Placental pericyte (primary cell): ENCODE measurements at places on chromosomes 11 and 22. TPM values are rescaled to one million over a fixed set of nuclear protein-coding genes. Genes with fewer than 3 reads are reported as not detected.

The PANX2 gene
- 0.86 and 3.7 TPM in 2 replicates for total RNA-seq

The C11orf65 gene
- total RNA-seq = 0.44 and 0.72 TPM in 2 replicates

The SYT7 gene
- total RNA-seq = 4.6 and 9.7 TPM in 2 replicates

The TRPM5 gene
- total RNA-seq = not detected in 2 replicates

The TUBA8 gene
- 0.43 and 0.66 TPM in 2 replicates for total RNA-seq

The PANX3 gene
- not detected in 2 replicates for total RNA-seq

The SLC37A2 gene
- total RNA-seq = 0.88 and 13.0 TPM in 2 replicates

The PDE3B gene
- 0.14 and 0.66 TPM in 2 replicates for total RNA-seq

The OR8K3 gene
- not detected in 2 replicates for total RNA-seq

The PGA3 gene
- 1.1 TPM in 1 of 2 replicates, not detected in the other for total RNA-seq

The ROBO4 gene
- 0.88 and 2.7 TPM in 2 replicates for total RNA-seq

The OR2D2 gene
- 0.22 and 1.4 TPM in 2 replicates for total RNA-seq

The MRGPRX4 gene
- total RNA-seq = not detected in 2 replicates

The CCDC188 gene
- total RNA-seq = 0.14 TPM in 1 of 2 replicates, not detected in the other

The ARFGAP3 gene
- total RNA-seq = 74.6 and 97.8 TPM in 2 replicates

The TYR gene
- not detected in 2 replicates for total RNA-seq

The SAA4 gene
- not detected in 2 replicates for total RNA-seq

The TIGD3 gene
- total RNA-seq = 0.22 TPM in 1 of 2 replicates, not detected in the other

The GALNT18 gene
- 0.88 and 1.4 TPM in 2 replicates for total RNA-seq

The SCT gene
- total RNA-seq = not detected in 2 replicates

The ACCS gene
- total RNA-seq = 6.8 and 7.2 TPM in 2 replicates

The DERL3 gene
- 0.43 and 9.0 TPM in 2 replicates for total RNA-seq

The GUCY1A2 gene
- total RNA-seq = 0.44 and 1.6 TPM in 2 replicates

The GGT1 gene
- total RNA-seq = 1.7 and 12.0 TPM in 2 replicates

The C1QTNF4 gene
- 0.14 and 0.22 TPM in 2 replicates for total RNA-seq

The APOBEC3F gene
- 2.0 and 2.6 TPM in 2 replicates for total RNA-seq

The CALCA gene
- total RNA-seq = not detected in 2 replicates

The DCUN1D5 gene
- total RNA-seq = 43.5 and 91.5 TPM in 2 replicates

The SHANK3 gene
- total RNA-seq = 1.1 TPM in 2 replicates

The CNTF gene
- 2.4 and 4.9 TPM in 2 replicates for total RNA-seq

The GTSE1 gene
- 0.66 and 26.3 TPM in 2 replicates for total RNA-seq

The VSIG10L2 gene
- total RNA-seq = not detected in 2 replicates

The OR5P2 gene
- total RNA-seq = not detected in 2 replicates
